ENCODE measurements at places on chromosomes 5 and 9. TPM values are rescaled to one million over a fixed set of nuclear protein-coding genes. Genes with fewer than 3 reads are reported as not detected.
A peak's percentile ranks its signal among the peaks of the same experiment; 100 is the strongest.

DNA sequence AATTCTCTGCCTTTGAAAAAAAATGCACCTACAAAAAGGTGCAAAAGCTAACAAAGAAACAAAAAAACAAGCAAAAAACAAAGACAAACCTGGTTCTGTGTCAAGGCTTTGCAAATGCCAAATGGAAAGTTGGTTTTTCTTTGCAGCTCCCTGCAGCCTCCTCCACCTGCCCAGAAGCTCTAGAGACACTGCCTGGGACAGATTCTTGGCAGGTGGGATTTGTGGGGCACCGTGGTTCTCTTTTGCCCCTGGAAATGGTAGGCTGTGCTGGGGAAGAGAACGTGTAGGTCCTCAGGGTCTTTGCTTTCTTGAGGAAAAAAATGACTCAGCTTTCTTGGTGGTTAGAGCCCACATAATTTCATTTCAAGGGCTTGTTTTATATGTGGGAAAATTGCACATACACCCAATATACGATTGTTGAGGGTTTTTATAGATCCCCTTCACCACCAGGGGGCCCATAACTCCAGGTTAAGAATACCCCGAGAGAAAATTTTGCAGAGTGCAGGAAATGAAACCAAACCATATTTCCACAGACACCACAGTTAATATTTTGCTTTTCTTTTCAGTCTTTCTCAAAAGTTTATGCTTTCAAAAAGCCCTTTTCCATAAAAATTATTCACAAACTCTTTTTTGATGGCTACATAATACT, 58.7 kb downstream of the NXNL2 start:
- no peaks in the 10 kb centered on the region for H3K4me1 ChIP-seq
- no peaks in the 10 kb centered on the region for H3K36me3 ChIP-seq
- H3K27me3 ChIP-seq, result no peaks in the 10 kb centered on the region
- peak; percentile 74 for DNase-seq

GRCh38 chr5:158116965-158117364, 258.0 kb upstream of the CLINT1 start:
- no peaks in the 10 kb centered on the region for H3K27me3 ChIP-seq
- no peak overlapping the region for H3K4me3 ChIP-seq
- H3K36me3 ChIP-seq, result no peaks in the 10 kb centered on the region
- H3K4me1 ChIP-seq, result no peaks in the 10 kb centered on the region

DNA sequence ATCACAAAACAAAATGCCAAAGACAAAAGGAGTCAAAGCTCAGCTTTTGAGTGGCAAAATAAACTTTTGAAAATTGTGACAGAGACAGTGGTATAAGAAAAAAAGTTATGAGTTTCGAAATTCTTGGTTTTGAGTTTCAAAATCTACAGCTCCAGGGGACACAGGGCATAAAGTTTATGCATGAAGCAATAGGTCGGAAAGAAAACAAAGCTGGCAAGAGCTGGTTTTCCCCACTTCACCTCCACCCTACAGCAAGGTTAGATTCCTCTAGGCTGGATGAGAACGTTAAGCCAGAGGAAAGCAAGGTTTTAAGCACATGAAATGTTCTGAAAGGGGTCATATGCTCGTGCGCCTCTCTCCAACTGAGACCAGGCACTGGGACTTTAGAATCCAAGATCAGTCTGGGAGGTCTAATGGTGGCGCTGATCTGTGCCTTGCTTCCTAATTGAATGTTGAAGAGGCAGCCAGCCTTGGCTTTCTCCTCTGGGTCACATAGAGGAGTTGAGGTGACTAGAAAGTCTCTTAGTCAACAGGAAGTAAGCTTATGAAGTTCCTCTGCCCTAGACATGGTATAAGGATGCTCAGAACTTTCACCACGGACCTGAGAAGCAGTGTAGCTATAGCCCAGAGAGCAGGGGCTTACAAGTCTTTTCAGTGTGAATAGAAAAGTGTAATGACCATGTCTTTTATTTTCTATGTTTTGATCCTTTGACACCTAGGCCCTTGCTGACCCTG, 167.7 kb upstream of the DMAC1 start:
- DNase-seq, result no peak
- no peaks in the 10 kb centered on the region for H3K36me3 ChIP-seq
- H3K27me3 ChIP-seq, result no peaks in the 10 kb centered on the region
- H3K4me1 ChIP-seq, result no peaks in the 10 kb centered on the region
- H3K4me3 ChIP-seq, result no peak overlapping the region

DNA sequence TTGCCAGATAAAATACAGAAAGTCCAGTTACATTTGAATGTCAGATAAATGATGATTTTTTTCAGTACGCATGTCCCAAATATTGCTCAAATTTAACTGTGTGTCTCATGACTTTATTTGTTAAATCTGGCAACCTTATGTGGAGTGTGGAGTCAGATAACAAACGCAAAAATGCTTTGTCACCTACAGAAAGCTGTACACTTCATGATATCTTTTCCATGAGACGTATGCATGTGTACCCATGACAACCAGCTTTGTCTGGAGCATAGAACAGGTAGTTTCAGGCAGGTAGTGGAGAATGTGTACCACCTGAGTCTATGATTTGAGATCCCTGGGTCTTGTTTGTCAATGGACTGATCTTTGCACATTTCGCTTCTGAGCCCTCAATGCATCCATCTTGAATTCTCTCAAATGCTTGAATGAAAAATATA, 105.5 kb upstream of the CPEB4 start:
- no peaks in the 10 kb centered on the region for H3K36me3 ChIP-seq
- DNase-seq, result no peak
- peak overlapping the region; percentile 88 for H3K27ac ChIP-seq
- H3K4me1 ChIP-seq, result peaks cover 16% of the 10 kb centered on the region

GRCh38 chr9:130177898-130178805, 5.9 kb downstream of the NCS1 start:
- H3K36me3 ChIP-seq, result peaks cover 14% of the 10 kb centered on the region
- DNase-seq, result no peak
- H3K27ac ChIP-seq, result no peak overlapping the region
- H3K4me1 ChIP-seq, result peaks cover 17% of the 10 kb centered on the region
- no peaks in the 10 kb centered on the region for H3K27me3 ChIP-seq

- H3K4me3 ChIP-seq, result no peak overlapping the region
- H3K36me3 ChIP-seq, result no peaks in the 10 kb centered on the region
- no peaks in the 10 kb centered on the region for H3K27me3 ChIP-seq
- DNase-seq, result peak; percentile 31
- H3K4me1 ChIP-seq, result peaks cover 4% of the 10 kb centered on the region
Measured at GRCh38 chr5:120297616-120298015, 166.5 kb upstream of the PRR16 start.

DNA sequence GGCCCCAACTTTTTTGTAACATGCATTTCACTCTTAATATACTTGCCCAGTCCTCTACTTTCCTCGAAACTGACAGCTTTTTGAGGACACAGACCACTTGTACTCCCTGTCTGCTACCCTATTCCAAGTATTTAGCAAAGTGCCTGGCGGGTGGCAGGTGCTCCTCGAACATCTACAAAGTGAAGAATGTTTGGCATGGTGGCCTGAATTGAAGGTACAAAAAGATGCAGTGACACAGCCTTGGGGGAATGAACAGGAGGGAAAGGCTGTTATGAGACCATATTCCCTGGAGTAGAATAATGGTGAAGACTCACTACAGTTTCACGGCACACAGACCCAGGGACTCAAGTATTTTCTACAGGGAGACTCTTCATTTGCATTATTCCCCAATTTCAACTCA, 590.9 kb downstream of the PRELID2 start:
- no peaks in the 10 kb centered on the region for H3K36me3 ChIP-seq
- no peak overlapping the region for H3K4me3 ChIP-seq
- peak overlapping the region; percentile 36 for H3K27ac ChIP-seq
- no peaks in the 10 kb centered on the region for H3K27me3 ChIP-seq

GRCh38 chr9:76373173-76373783, 20.9 kb downstream of the RFK start:
- DNase-seq, result peak; percentile 80
- H3K4me3 ChIP-seq, result no peak overlapping the region
- no peaks in the 10 kb centered on the region for H3K36me3 ChIP-seq
- H3K27me3 ChIP-seq, result no peaks in the 10 kb centered on the region

DNA sequence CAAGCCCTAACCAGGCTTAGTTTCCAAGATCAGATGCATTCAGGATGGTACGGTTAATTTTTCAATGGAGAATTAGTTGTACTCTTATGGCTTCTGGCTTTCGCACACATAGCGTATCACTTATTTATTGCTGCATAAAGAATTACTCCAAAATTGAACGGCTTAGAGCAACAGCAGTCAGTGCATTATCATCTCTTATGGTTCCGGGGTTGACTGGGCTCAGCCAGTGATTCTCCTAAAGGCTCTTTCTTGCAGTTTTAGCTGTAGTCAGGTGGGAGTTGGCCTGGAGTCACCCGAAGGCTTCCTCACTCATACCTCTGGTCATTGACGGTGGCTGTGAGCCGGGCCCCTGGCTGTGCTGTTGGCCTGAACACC, 595 bp upstream of the GRHPR start:
- peak overlapping the region; percentile 63 for H3K27ac ChIP-seq
- H3K36me3 ChIP-seq, result peaks cover 10% of the 10 kb centered on the region
- no peak for DNase-seq
- no peaks in the 10 kb centered on the region for H3K27me3 ChIP-seq
- H3K4me1 ChIP-seq, result peaks cover 9% of the 10 kb centered on the region
- peak overlapping the region; percentile 95 for H3K4me3 ChIP-seq

GRCh38 chr5:43312699-43313034, 545 bp downstream of the HMGCS1 start:
- H3K4me3 ChIP-seq, result peak overlapping the region; percentile 69
- no peaks in the 10 kb centered on the region for H3K36me3 ChIP-seq
- H3K27me3 ChIP-seq, result no peaks in the 10 kb centered on the region
- DNase-seq, result no peak
- H3K4me1 ChIP-seq, result peaks cover 2% of the 10 kb centered on the region

DNA sequence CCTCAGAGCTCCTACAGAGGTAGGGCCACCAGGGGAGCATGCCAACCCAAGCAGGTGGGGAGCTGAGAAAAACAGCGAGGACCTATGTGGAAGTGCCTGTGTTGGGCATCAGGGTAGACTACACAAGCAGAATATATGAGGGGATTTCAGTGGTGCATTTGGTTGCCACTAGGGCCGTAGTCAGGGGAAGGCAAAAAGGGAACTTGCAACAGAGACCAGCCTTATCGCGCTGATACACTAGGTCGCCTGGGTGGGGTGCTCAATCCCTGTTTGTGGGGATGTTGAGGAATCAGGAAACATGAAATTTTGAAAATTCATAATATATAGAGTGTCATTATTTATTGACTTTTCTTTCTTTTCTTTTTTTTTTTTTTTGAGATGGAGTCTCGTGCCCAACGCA, 370.9 kb upstream of the PRR16 start:
- H3K27me3 ChIP-seq, result no peaks in the 10 kb centered on the region
- no peaks in the 10 kb centered on the region for H3K36me3 ChIP-seq

DNA sequence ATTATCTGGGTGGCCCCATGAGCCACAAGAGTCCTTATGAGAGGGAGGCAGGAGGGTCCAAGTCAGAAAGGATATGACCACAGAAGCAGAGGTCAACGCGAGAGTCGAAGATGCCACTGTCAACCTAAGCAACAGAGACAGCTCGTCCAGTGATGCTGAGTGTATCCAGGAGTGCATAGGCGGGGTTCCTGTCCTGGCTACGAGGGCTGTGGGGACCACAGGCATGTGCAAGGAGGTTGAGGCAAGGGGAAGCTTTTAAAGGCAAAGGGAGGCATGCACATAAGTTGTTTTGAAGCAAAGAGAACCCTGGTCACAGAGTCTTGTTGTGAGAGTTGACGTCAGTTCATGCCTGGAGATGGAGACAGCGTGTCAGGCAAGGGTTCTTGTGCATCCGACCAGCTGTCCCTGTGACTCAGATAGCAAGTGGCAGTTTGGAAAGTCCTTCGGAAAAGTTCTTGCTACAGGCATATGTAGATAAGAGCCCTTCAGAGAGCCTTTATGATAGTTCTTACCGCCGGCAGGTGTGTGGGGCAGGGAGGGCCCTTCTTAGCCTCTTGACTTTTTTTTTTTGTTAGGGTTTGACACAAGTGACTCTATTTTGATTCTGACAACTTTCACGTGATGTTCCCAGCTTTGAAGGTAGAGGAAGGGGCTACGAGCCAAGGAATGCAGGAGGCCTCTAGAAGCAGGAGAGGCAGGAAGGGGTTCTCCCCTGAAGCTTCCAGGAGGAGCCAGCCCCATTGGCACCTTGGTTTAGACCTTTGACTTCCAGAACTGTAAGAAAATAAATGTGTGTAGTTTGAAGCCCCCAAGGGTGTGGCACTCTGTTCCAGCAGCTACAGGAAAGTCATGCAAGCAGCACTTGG, 66.0 kb upstream of the FCN1 start:
- no peak overlapping the region for H3K27ac ChIP-seq
- peaks cover 2% of the 10 kb centered on the region for H3K27me3 ChIP-seq
- no peak overlapping the region for H3K4me3 ChIP-seq
- H3K36me3 ChIP-seq, result no peaks in the 10 kb centered on the region
- H3K4me1 ChIP-seq, result no peaks in the 10 kb centered on the region

GRCh38 chr5:91162534-91163381, 220.4 kb downstream of the ARRDC3 start:
- H3K4me1 ChIP-seq, result peaks cover 12% of the 10 kb centered on the region
- DNase-seq, result peak; percentile 95
- H3K27ac ChIP-seq, result peak overlapping the region; percentile 39

GRCh38 chr9:135239100-135239768, 151.8 kb downstream of the OLFM1 start:
- H3K27me3 ChIP-seq, result no peaks in the 10 kb centered on the region
- no peaks in the 10 kb centered on the region for H3K36me3 ChIP-seq
- DNase-seq, result no peak

GRCh38 chr5:76942581-76942980, 10.3 kb upstream of the CRHBP start:
- H3K27ac ChIP-seq, result no peak overlapping the region
- peak; percentile 81 for DNase-seq
- H3K27me3 ChIP-seq, result peaks cover 2% of the 10 kb centered on the region

- H3K27ac ChIP-seq, result no peak overlapping the region
- no peak for DNase-seq
- no peaks in the 10 kb centered on the region for H3K4me1 ChIP-seq
- no peak overlapping the region for H3K4me3 ChIP-seq
- no peaks in the 10 kb centered on the region for H3K36me3 ChIP-seq
Measured at GRCh38 chr5:34849253-34849652, 10.3 kb downstream of the TTC23L start.

The NMUR2 gene
- not detected for polyA plus RNA-seq

The PROP1 gene
- polyA plus RNA-seq, result not detected

The SHROOM1 gene
- 8.8 TPM for polyA plus RNA-seq
